NCI-H510A treated with DMSO at 0.1 percent for 48 hours (cell line): ENCODE measurements at places on chromosomes 7 and 10.

DNA sequence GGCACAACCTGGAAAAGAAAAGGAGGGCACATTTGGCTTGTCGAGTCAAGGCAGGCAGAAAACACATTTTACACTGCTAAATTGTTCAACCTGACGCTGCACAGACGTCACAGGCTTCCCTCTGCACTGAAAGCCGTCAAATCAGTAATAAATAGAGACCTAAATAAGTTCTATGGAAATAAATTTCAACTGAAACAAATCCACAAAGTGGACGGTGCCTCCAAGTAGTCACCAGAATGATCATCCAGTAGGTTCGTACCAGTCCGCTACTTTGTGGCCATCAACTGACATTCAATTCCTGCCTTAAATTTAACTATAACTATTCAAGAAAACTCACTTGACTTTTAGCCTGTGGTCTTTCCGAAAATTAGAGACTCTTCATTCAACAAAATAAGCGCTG, 49.0 kb downstream of the NPVF start:
- no peak for DNase-seq

DNA sequence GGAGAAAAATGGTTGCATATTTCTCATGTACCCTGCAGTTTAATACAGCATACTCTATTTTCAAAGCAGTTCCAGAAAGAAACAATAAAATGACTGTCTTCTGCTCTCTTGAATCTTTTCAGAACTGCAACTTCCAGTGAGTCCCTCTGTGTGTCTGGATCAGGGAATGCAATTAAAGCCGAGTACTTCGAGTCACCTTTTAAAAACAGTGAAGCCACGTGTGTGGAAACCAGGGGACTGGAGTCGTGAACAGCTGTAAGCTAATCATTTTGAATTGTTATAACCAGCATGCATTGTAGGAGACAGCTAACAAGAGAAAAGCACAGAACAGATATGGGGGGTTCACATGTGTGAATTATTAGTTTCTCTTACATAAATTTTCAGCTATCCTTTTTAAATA, 109.1 kb downstream of the CPED1 start:
- DNase-seq = no peak

GRCh38 chr10:87696922-87697745, 37.5 kb downstream of the PAPSS2 start:
- no peak for DNase-seq

DNA sequence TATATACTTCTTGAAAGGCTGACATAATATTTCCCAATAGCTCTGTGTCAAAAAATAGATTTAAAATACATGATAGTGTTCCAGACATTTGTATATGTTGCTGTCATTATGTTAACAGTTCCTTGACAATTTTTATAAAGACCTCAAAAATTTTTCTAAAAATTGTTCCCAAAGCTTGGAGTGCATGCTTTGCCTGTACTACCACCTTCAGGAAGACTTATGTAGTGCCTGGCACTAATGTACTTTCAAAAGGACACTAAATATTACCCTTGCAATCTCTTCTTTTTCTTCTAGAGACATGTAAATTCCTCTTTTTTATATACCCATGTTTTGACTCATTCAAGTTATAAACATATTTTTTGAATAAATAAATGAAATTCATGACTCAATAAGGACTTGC, 48.0 kb upstream of the SP8 start:
- no peak for DNase-seq

DNA sequence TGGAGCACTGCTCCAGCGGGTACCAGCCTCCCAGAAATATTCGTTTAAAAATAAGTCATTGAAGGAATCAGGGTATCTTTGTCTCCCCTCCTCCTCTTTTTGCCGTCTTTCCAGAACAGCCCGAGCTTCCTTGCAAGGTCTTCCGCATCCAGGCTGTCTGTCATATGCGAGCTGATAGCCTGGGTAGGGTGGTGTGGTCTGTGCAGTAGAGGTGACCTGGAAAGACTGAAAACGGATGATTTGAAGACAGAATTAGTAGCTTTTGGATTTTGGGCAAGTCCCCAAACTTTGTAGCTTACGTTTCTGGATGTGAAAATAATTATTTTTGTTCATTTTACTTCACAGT, 480 bp downstream of the VPS50 start:
- no peak for DNase-seq

DNA sequence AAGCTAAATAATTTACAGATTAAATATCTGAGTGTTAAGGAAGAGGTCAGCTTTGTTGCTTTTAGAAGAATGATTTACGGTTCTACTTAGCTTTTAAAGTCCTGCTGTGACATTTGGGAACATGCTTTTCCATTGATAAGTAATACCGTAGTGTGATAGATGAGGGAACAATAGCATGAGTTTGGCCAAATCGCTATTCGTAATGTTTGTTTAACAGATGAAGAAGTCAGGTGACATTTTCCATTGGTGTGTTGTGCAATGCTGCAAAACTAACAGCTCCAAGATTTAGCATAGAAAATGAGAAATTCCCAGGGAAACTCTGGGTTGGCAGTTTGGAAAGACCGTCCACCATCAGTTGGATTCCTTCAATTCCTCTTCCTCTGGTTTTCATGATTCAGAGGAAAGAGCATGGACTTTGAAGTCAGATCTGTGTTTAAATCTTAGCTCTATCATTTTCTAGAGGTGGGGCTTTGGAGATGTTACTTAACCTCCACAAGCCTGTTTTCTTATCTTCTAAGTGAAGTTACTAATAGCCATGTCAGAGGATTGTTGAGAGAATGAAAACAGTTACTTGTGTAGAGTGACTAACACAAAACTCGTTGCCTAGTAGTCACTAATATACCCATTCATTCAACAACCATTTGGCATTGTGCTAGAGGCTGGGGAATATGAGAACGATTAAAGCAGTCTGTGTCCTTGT, 140.4 kb upstream of the BMPER start:
- no peak for DNase-seq

- DNase-seq = peak; percentile 60
Measured at GRCh38 chr7:8433477-8434289, at the start of gene NXPH1. Gene NXPH1 (plus strand): TSS chr7:8433609.

- no peak for DNase-seq
Measured at GRCh38 chr7:94003446-94004023, 620 bp downstream of the BET1 start.

GRCh38 chr10:59903871-59904270, 2.5 kb downstream of the CCDC6 start:
- no peak for DNase-seq

GRCh38 chr10:103490986-103491314, 2.6 kb upstream of the NEURL1 start:
- no peak for DNase-seq

- no peak for DNase-seq
Measured at GRCh38 chr10:115941361-115941771, 331.6 kb downstream of the GFRA1 start.

GRCh38 chr10:56715262-56715661, 354.2 kb upstream of the ZWINT start:
- DNase-seq = no peak

- no peak for DNase-seq
Measured at GRCh38 chr10:49285232-49285631, 13.7 kb upstream of the C10orf71 start.

- DNase-seq = no peak
Measured at GRCh38 chr7:79949778-79950177, 184.9 kb upstream of the GNAI1 start.

DNA sequence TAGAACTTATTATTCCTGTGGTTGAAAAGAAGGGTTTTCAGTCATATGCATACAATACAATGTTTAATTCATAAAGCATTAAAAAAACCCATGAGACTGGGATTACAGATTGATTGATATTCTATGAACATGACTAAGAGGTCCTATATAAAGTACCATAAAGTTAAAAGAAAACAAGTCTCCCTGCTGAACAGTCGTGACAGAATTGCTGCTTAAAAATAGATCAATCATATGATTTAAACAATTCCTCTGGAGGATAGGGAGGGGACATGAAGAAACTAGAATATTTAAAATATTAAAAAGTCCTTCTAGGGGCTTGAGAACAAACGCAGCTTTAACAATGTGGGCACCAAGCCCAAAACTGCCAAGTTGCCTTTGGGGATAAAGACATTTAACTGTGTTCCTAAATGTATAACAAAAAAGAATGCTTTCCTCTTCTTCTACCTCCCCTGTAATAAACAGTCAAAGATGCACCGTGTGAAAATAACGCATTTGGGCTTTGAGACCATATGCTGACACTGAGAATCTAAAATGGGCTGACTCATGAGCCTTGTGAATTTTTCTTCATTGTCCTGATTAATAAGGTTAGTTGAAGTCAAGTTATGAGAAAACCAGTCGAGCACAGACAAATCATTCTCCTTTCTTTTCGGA, 25.8 kb downstream of the TWIST1 start:
- no peak for DNase-seq

DNA sequence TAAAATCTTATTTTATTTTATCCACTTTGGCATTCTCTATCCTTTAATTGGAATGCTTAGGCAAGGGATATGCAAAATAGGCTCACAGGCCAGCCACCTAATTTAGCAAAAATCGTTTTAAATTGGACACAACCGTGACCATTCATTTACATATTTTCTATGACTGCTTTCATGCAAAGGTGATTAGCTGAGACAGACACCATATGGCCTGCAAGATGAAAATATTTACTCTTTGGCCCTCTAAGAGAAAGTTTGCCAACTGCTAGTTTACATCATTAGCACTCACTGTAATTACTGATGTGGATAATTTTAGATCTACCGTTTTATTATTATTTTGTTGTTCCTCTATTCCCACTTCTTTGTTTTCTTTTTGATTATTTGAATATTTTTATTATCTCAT, 375.5 kb upstream of the LRRTM3 start:
- DNase-seq = no peak

DNA sequence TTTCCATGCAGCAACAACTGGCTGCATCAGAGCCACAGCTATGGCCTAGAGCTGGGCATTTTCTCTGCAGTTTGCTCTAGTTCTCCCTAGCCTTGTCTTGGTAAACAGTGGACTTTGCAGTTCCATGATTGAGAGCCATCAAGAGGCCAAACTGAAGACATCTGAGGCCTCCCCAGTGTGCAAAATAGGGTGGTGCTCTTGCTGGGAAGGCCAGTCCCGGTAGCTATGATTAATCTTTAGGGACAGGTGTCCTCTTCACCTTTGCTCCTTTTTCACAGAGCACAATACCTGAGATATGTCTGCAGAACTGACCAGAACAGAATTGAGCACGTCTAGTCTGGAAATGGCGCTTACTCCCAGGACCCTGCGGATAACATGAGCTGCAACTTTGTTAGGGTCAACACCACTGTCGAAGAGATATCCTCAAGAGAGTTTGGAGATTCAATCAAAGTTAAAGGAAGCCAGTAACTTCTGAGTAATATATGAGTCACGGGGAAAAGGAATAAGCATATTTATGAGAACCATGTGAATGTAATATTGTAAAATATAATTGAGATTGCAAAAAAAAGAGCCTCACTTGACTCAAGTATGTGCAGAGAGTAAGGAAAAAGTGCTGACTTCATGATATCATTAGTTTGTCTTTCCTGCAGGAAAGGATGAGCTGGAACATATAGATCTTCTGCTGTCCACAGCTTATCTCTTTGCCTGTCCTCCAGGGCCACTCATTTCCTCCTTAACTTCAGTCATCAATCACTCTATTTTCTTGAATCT, 76.7 kb downstream of the ANK3 start:
- no peak for DNase-seq

GRCh38 chr7:137443616-137444015, 100.1 kb upstream of the PTN start:
- no peak for DNase-seq

- DNase-seq = no peak
Measured at GRCh38 chr7:70634610-70635068, 497.3 kb upstream of the GALNT17 start.

GRCh38 chr7:101137651-101138212, 10.8 kb downstream of the SERPINE1 start:
- no peak for DNase-seq

DNA sequence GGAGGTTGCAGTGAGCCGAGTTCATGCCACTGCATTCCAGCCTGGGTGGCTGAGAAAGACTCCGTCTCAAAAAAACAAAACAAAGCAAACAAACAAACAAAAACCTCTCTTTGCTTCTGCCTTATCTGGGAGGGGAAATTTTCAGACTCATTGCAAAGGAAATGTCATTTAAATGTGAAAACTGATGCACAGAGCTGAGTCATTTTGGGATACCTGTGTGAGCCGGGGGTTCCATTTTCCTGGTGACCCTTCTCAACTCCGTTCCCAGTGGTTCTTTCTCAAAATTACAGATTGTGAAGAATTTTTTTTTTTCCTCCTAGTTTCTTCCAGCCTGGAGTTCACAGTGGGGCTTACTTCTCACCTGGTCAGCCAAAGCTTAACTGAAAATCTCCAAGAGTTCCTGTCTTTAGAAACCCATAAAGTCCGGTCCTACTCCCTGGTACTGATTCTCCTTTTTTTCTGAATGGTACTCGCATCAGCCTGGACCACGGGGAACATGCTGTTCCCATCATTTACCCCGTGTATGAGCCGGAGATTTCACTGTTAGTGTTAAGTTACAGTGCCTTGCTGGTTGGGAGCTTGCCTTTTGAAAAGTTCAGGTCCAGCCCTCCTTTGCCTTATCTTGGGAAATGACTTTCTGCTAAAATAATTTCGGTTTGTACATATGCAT, 56.9 kb downstream of the RBM20 start:
- DNase-seq = no peak

DNA sequence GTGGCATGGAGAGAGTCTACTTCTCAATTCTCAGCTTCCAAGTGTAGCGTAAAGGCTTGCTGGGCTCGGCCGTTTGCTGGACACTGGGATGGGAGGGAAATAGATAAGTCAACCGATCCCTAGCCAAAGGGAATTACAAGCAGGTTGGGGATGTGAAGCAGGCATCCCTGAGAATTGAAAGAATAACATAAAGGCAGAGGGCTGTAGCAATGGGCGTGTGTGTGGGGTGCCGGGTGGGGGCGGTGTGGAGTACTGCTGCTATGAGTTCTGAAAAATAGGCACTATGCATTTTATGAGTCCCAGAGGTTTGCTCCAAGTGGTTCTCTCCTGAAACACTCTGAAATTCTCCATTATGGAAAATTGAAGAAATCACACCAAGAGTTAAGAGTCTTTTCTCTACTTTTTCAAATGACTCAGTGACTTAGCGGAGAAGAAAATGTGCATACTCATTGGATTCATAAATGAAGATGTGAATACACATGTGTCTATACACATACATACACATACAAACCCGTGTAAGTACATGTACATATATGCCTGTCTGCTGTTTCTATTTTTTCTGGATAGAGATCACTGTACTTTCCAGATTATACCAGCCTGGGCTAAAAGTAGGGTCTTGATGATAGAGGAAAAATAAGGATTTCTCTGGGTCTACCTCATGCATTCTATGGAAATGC, 65.4 kb downstream of the ADRA2A start:
- DNase-seq = no peak
